ENCODE measurements at places on chromosomes 13 and 19.

GRCh38 chr19:41328157-41328841 lies 18.3 kb downstream of the CCDC97 start:
- DNase-seq, result no peak

DNA sequence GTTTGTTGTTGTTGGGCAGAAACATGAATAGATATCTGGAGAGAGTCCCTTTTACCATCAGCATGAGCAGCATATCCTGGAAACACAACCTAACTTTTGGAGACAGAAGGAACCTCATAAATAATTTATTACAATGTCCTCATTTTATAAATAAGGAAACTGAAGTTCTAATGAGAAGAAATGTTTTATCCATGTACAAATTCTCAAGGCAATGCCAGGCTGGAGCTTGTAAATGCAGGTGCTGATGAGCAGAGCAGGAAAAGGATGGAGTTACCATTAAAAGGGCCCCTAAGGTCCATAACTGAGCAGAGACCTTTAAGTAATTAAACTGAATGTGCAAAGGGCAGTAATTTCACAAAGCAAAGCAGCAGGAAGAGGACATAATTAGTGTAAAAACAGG lies 17.3 kb downstream of the LCP1 start:
- no peak for DNase-seq

GRCh38 chr19:42563352-42564210 lies 31.1 kb downstream of the CEACAM8 start:
- peak; percentile 8 for DNase-seq

GRCh38 chr19:46963093-46963734 lies 56.4 kb upstream of the NPAS1 start:
- DNase-seq, result no peak

DNA sequence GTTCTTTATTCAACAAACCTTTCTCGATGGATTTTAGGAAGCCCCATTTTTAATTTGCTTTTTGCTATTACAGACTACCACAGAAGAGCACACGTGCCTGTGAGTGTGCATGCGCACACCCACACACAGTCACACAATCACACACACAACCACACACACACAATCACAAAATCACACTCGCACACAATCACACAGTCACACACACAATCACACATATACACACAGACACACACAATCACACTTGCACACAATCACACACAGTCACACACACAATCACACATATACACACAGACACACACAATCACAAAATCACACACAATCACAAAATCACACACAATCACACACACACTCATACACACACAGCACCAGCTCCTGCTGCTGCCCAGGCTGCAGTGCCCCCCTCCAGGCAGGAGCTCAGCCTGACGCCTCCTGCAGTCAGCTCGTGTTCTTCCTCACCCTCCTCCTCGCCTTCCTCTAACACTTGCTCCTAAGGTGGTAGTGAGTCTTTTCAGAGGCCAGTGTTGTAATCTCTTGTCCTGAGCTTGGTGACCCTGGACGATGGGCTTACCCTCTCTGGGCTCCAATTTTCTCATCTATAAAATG lies 125.0 kb upstream of the SOX1 start:
- DNase-seq, result no peak

- no peak for DNase-seq
Observed at GRCh38 chr19:17554968-17555479, 425 bp upstream of the COLGALT1 start.

DNA sequence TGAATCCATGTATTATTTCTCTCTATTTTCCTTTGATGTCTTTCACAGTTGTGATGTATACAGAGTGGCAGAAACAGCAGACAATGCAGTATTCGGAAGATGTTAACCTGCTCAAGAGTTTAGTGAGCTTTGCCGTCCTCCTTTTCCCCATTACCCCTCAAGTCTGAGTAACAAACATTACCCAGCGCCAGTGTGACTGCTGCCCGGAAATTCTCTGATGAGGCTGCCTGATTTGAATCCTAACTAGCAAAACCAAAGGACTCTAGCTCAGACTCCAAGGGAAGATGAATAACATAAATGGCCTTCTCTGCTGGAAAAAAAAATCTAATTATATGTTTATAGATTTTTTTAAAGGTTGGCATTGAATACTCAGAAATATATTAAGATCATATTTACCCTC lies 247.3 kb upstream of the SOX21 start:
- no peak for DNase-seq

DNA sequence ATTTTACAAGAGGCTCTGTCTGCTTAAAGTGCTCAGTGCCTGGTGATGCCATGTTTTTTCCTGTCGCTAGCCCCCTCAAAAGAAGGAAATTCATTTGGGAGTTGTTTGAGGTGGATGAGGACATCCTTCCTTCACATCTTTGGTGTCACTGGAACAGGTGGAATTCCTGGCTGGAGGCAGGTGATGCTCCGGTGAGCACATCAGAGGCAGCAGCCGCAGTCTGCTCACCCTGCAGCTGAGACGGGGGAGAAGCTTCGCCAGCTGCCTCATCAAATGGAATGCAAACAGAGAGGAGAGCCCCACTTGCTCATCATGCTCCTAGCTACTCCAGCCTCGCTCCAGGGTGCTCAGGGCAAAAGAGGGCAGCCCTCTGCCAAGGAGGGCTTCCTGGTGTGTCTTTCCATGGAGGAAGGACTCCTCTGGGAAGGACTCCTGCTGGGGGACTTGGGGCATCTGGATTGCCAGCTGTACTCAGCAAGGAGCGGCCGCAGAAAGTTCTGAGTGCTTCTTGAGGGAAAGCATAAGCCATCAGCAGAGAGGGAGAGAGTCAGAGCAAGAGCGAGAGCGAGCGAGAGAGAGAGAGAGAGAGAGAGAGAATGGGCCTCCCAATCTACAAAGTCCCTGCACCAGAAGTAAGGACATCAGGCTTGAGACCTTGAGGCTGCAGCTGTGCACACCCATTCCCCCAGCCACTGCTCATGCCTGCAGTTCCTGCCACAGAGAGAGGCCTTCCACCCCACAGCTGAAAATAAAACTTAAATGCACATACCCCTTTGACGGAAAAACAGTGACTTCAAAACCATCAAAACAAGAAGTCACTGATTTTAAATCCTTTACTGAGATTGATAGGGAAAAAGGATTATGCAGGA lies 74.3 kb upstream of the UBL3 start:
- no peak for DNase-seq

GRCh38 chr13:96996886-96997285 lies 2.6 kb upstream of the OXGR1 start:
- no peak for DNase-seq

DNA sequence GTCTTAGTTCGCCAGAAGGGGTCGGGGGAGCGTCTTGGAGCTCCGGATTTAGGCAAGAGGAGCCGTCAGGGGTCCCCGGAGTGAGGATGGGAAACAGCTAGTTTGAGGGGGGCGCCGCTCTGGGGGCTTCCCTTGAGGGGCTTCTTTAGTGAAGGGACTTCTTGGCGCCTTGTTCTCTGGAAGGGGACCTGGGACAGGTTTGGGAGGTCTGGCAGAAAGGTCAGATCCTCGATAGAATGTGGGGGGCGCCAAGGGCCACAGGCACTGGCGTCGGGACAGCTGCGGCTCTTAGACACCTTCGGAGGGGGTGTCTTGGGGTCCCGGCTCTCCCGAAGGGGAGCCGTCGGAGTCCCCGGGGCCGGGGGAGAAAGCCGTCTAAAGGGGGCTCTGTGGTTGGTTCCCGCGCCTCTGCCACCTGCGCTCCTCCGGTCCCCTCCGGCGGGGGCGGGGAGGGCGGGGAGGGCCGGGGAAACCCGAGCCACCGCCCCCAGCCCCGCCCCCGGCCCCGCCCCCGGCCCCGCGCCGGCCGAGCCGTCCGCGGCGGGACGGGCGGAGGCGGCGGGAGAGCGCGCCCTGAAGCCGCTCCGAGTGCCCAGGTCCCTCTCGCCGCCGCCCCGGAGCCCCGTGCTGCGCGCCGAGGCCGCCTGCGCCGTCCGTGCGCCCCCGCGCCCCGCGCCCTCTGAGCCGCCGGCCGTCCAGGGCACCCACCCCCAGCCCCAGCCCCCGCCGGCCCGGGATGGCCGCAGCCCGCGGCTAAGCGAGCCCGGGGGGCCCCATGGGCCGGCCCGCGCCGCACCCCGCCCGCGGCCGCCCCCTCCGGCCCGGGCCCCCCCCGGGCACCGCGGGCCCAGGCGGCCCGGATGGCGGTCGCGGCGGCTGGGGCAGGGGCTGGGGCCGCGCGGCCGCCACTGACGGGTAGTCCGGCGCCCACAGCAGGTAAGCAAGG lies at the start of gene NRTN:
NRTN (plus strand) TSS at position 552 of the 946 bp plus-strand sequence. CDS start 19,099 bp downstream, outside the sequence.
- no peak for DNase-seq

- no peak for DNase-seq
Observed at GRCh38 chr13:113917594-113918371, 53.9 kb upstream of the GAS6 start.

DNA sequence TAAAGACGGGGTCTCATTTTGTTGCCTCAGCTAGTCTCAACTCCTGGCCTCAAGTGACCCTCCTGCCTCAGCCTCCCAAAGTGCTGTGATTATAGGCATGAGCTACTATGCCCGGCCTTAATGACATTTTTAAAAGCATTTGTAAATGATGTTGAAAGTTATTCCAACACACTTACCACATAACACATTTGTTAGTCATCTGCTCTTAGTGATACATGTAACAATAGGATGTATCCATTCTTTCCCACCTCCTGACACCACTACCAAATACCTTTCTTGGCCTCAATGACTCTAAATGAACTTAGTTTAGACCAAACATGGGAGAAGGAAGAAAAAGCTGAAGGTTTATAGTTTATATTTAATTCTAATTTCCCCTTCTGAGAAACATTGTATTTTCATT lies 59.8 kb upstream of the MEDAG start:
- no peak for DNase-seq

DNA sequence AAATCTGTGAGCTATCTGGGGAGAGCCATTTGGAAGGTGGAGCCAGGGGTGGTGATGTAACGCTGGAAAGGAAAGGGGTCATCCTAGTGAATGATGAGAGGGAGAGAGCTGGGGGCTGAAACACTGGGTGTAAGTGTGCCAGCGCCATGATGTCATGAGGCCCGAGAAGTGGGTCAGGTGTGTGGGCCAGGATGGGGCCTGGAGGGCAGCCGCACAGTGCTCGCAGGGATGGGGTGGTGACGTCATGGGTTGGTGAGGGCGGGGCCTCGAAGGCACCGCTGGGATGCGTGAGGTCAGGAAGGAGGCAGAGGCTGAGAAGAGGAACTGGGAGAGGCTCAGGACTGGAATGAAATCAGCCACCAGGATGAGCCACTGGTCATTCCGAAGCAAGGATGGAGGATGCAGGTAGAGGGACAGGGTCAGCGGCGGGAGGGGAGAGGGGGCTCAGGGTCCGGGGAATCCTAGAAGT lies 4.4 kb downstream of the CCDC61 start:
- no peak for DNase-seq

- no peak for DNase-seq
Observed at GRCh38 chr19:49946415-49946814, 14.6 kb downstream of the SIGLEC11 start.

DNA sequence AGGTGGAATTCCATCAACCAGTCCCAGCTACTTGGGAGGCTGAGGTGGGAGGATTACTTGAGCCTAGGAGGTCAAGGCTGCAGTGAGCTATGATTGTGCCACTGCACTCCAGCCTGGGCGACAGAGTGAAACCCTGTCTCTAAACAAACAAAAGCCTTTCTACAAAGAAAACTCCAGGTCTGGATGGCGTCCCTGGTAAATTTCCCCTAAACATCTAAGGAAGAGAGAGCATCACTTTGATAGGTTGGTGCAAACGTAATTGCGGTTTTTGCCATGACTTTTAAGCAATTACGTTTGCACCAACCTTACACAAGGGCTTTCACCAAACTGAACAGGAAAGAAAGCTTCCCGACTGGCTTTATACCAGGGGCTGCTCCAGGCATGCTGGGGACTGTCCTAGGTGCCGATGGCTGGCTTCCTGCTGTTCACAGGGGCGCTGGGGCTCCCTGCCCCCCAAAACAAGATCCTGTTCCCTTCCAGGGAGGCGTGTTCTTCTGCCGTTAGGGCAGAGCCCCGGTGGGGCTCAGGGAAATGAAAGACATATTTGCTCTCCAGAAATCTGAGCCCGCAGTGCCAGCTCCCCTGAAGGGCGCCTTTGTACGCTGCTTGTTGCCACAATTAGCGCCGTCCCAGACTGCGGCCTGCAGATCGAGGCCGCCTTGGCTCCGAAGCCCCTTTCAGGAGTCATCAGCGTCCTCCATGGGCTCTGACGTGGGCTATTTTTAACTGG lies 38.7 kb upstream of the KLF2 start:
- DNase-seq, result no peak

GRCh38 chr19:10695401-10696398 lies 5.5 kb upstream of the QTRT1 start:
- peak; percentile 64 for DNase-seq

DNA sequence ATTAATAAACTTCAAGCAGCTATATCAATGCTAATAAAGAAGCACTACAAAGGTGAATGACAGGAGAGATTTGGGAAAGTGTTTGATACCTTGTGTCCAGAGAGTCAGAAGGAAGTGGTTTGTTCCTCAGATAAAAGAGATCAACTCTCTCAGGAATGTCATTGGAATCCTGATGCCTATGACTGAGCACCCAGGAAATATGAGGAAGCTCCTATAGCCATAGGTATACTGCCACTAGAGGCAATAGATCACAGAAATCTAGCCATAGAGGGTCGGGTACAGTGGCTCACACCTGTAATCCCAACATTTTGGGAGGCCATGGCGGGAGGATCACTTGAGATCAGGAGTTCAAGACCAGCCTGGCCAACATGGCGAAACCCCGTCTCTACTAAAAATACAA lies 612.6 kb downstream of the DACH1 start:
- DNase-seq, result no peak

DNA sequence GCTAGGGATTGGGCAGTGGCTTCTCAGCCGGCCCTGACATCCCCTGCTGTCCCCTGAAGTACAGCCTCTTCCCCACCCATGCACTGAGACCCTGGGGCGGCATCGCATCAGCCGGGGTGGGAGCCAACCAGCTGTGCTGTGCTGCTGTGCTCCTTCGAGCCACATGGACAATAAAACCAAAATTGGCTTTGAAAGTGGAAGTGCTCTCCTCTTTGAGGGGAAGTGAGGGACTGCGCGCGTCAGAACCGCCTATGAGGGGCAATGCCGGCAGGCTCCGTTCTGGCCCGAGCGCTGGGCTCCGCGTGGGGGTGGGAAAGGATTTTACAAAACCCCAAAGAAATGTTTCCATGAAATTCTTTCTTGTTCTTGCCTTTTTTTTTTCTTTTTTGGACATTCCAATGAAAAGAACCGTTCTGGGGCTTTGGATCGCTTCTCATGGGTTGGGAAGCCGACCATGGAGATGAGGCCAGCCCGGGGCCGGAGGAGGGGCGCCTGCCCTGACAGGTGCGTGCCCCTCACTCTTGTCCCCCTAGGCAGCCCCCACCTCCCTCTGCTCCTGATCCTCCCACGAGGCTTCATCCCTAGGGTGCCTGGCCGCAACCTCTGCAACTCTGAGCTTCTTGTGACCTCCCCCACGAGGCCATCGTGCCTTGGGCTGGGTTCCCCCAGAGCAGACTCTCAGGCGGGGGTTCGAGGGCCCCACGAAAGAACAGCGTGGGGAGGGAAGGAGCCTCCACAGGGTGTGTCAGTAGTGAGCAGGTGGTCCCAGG lies 22.6 kb downstream of the KLHL26 start:
- no peak for DNase-seq

DNA sequence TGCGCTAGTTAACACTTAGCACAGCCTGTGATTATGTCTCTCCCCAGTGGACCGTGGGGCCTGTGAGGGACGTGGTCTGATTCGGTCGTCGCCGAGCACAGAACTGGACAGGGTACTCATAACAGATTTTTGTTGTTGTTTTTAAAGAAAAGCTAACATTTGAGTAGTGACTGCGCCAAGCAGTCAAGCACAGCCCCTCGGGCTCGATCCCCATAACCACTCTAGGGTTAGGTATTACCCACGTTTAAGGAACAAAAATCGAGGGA lies 805 bp upstream of the PTOV1 start:
- DNase-seq, result no peak

All from activated CD4-positive, alpha-beta T cell treated with anti-CD3 and anti-CD28 coated beads, Interleukin-2, amount 50 U/mL, for 24 hours (primary cell).